ENCODE measurements at places on chromosomes 6 and 20.

DNA sequence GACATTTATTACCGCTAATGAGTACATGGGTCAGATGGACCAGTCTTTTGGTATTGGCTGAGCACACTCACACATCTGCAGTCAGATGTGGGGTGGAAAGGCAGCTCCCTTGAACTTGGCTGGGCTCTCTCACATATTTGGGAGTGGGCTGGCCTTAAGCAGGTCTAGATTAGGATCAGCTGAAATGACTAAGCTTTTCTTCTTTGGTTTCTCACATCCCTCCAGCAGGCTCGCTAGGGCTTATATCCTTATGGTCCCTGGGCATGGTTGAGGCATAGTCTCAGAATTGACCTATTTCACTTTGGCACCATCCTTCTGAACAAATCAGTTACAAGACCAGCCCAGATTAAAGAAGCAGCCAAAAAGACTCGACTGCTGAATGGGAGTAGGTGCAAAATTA, 14.4 kb upstream of the PLCB1 start:
- DNase-seq, result no peak

DNA sequence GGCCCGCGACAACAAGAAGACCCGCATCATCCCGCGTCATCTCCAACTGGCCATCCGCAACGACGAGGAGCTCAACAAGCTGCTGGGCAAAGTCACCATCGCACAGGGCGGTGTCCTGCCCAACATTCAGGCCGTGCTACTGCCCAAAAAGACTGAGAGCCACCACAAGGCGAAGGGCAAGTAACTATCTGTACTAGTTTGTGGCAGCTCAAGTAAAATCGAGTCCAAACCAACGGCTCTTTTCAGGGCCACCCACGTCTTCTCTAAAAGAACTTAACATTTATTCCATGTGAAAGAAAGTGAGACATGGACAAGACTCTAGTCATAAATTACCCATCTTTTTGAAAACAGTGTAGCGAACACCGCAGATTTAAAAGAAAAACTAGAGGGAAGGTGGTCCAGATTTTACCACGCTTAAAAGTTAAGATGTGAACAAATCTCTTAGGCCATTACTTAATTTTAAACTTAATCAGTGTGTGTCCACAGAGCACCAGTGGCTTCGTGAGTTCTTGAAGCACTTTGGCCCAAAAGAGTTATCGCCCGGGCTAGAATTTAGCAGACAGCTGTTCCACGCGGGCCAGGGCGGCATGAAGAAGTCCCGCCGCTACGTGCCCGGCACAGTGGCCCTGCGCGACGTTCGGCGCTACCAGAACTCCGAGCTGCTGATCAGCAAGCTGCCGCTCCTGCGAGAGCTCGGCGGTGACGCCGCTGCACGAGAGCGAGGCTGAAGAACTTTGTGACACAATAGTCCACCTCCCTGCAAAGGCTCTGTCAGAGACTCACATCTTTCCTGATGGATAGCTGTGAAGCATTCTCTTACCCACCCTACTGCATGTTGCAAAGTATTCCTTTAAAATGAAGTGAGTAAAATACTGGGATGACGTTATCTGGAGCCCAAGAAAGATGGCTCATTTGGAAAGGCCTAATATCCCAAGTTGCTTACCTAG, 113.9 kb upstream of the PRSS16 start:
- no peak for DNase-seq

DNA sequence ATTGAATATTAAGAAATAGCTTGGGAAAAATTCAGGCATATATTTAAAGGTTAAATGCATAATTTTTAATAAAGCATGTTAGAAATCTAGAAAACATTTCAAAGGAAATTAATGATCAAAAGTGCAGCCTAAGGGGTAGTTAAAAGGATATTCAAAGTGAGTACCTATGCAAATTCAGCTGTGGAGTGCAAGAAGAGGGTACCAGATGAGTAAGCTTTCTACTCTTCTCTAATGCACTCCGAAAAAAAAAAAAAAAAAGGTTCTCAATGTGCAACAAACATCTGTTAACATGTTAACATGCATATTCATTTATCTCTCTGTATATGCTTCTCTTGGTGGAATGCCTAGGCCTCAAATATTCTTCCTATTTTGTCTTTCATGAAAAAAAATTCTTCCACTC, 32.0 kb upstream of the KATNA1 start:
- no peak for DNase-seq

- no peak for DNase-seq
These were observed 609.5 kb upstream of the CDH4 start for GRCh38 chr20:60642541-60642940.

DNA sequence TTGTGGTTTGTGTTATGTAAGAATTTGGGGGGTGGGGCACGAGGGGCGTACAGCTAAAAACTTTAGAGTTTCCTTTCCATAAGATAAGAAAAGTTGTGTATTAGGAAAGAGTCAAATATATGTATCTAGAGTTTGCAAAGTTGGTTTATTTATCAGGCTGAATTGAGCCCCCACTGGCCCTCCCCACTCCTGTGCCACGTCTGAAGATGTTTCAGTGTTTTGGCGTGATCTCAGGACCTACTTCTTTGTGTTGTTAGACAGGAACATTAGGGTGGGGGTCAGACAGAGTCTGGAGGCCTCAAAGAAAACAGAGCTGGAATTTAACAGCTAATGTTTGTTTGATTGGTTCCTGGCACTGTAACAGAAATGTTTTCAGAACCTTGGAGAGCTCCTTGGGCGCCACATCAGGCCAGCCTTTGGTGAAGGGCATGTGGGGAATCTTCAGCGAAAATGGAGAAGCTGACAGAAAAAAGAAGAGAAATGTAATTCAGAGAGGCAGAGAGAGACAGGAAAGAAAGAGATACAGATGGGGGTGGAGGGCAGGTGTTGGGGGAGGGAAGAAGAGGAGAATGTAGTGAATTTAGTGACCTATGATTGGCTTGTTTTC, 674 bp downstream of the NRSN1 start:
- peak; percentile 39 for DNase-seq
